Activated CD8-positive, alpha-beta T cell treated with anti-CD3 and anti-CD28 coated beads, Interleukin-2, amount 10 ng/mL, durations not matched to agents 7 days and 5 days (primary cell): ENCODE measurements at places on chromosomes 7 and 10. TPM values are rescaled to one million over a fixed set of nuclear protein-coding genes. Genes with fewer than 3 reads are reported as not detected.

- DNase-seq: no peak
- H3K27ac ChIP-seq: no peak overlapping the region
- H3K27me3 ChIP-seq: no peaks in the 10 kb centered on the region
- no peaks in the 10 kb centered on the region for H3K4me1 ChIP-seq
- H3K36me3 ChIP-seq: no peaks in the 10 kb centered on the region
Observed at GRCh38 chr10:33715303-33715975, 381.0 kb upstream of the NRP1 start.

The MARVELD1 gene
- total RNA-seq: 2.2 TPM

DNA sequence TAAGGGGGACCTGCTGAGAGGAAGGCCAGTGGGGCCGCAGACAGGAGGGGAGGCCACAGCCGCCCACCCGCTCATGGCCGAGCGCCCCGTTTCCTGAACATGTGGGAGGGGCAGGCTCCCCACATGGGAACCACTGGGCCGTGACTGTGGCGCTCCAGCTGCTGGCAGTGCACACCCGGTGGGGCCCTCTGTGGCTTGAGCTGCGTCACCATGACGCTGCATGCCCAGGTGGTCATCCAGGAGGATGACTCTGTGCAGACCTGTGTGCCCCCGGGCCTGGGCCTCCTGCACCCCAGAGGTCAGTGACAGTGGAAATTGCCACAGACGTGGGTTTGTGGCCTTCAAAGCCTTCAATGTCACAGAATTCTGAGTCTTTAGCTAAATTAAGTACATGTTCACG lies 85.1 kb downstream of the MGMT start:
- peaks cover 25% of the 10 kb centered on the region for H3K36me3 ChIP-seq
- H3K27me3 ChIP-seq: no peaks in the 10 kb centered on the region
- no peak overlapping the region for H3K27ac ChIP-seq
- no peak for DNase-seq
- no peaks in the 10 kb centered on the region for H3K4me1 ChIP-seq

DNA sequence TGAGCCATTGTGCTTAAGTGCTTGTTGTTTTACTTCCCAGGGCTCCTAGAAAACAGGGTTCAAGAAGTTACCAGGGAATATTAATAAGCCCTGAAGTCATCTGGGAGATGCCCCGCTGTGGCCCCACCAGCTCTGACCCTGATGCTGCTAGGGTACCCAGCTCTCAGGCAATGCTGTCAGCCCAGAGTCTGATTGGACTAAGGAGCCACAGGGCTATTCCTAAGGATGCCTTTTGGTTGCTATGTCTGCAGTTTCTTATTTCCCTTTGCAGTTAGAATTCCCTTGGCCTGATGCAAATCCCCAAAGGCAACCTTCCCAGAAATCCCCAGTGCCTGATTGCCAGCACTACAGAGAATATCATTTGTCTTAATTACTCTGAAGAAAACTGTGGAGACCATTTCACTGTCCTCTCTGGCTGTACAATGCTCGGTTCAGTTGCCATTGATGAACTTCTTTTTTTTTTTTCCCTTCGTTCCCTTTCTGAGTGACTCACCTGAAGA lies 236.7 kb upstream of the KMT2E start:
- H3K27me3 ChIP-seq: no peaks in the 10 kb centered on the region
- H3K4me3 ChIP-seq: no peak overlapping the region
- no peak overlapping the region for H3K27ac ChIP-seq
- DNase-seq: no peak
- no peaks in the 10 kb centered on the region for H3K36me3 ChIP-seq
- H3K4me1 ChIP-seq: no peaks in the 10 kb centered on the region

The CCDC172 gene
- total RNA-seq: not detected

DNA sequence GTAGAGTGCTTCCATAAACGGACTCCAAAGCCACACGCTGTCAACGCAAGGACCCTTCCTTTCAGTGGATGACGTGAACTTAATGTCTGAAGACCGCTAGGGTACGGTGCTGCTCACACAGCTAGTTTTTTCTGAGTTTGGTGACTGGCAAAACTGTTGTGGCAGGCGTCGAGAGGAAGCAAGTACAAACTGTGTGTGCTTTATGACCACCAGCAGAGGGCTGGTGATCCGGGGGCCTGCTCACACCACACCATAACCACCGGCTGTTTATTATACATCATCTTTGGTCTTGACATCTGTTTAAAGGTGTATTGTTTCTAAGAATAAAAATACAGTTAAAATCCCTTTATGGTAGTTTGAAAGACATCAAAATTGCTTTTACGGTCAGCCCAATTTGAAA lies 37.1 kb upstream of the ATP6V0A4 start:
- DNase-seq: no peak
- peaks cover 7% of the 10 kb centered on the region for H3K4me1 ChIP-seq
- no peaks in the 10 kb centered on the region for H3K36me3 ChIP-seq
- H3K4me3 ChIP-seq: no peak overlapping the region

- H3K27ac ChIP-seq: no peak overlapping the region
- peaks cover 17% of the 10 kb centered on the region for H3K27me3 ChIP-seq
- no peaks in the 10 kb centered on the region for H3K36me3 ChIP-seq
- H3K4me1 ChIP-seq: peaks cover 7% of the 10 kb centered on the region
Observed at GRCh38 chr10:59991661-59992060, 85.3 kb upstream of the CCDC6 start.

The DHTKD1 gene
- 20.1 TPM for total RNA-seq

DNA sequence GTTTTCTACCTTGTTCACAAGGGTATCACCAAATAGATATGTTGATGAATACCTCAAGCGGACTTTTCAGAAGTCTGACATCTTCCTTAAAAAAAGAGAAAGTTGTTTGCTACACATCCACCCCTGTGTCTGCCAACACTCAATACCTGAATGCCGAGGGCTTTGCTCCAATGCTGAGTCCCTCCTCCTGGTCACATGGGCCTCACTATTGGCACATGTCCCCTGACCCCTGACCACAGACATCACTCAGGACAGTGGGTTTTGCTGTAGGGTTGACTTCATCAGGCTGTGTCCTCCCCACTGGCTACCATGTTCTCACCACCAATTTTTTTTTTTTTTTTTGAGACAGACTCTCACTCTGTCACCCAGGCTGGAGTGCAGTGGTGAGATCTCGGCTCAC lies 76.4 kb downstream of the OSBPL3 start:
- peaks cover 48% of the 10 kb centered on the region for H3K4me1 ChIP-seq
- H3K36me3 ChIP-seq: peaks cover 26% of the 10 kb centered on the region
- no peak for DNase-seq
- H3K4me3 ChIP-seq: no peak overlapping the region

GRCh38 chr7:104986628-104987259 lies 27.3 kb upstream of the KMT2E start:
- H3K4me1 ChIP-seq: peaks cover 56% of the 10 kb centered on the region
- H3K27ac ChIP-seq: peak overlapping the region; percentile 64
- peaks cover 46% of the 10 kb centered on the region for H3K36me3 ChIP-seq

The HOXA9 gene
- not detected for total RNA-seq

DNA sequence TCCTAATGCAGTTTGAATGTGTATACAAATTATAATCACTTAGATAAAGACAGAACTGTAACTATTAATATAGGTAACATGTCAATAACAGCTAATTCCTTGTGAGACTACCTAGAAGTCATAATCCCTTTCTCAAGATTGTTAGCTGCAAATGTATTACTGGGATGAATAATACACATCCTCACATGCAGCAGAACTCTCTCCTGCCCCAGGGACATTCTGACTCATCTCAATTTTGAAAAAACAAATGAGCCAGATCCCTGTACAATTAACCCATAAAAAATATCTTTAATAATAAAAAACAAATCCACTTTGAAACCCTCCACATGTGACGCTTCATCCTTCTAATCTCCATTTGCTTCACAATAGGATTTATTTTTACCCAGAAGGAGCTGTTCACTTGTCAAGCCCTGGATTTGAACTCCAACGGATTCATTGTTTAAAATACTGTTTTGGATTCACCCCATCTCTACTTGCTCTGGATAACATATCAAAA lies 428.4 kb upstream of the TEX47 start:
- no peak overlapping the region for H3K27ac ChIP-seq
- H3K4me3 ChIP-seq: no peak overlapping the region
- no peaks in the 10 kb centered on the region for H3K4me1 ChIP-seq

GRCh38 chr7:83148776-83149175 lies 13.9 kb downstream of the PCLO start:
- H3K27me3 ChIP-seq: no peaks in the 10 kb centered on the region
- H3K27ac ChIP-seq: no peak overlapping the region
- no peaks in the 10 kb centered on the region for H3K4me1 ChIP-seq
- no peak overlapping the region for H3K4me3 ChIP-seq
- no peaks in the 10 kb centered on the region for H3K36me3 ChIP-seq

The GATA3 gene
- 44.9 TPM for total RNA-seq

The CLEC2L gene
- total RNA-seq: not detected

GRCh38 chr10:117476716-117477115 lies 65.8 kb upstream of the EMX2 start:
- H3K36me3 ChIP-seq: no peaks in the 10 kb centered on the region
- no peak overlapping the region for H3K4me3 ChIP-seq
- no peaks in the 10 kb centered on the region for H3K27me3 ChIP-seq
- DNase-seq: no peak

The LRRC4 gene
- 0.24 TPM for total RNA-seq

The BTBD16 gene
- total RNA-seq: not detected

- DNase-seq: no peak
- no peaks in the 10 kb centered on the region for H3K36me3 ChIP-seq
- H3K4me3 ChIP-seq: no peak overlapping the region
- H3K27me3 ChIP-seq: peaks cover 12% of the 10 kb centered on the region
- no peak overlapping the region for H3K27ac ChIP-seq
Observed at GRCh38 chr10:33010132-33011037, 52.4 kb upstream of the ITGB1 start.

DNA sequence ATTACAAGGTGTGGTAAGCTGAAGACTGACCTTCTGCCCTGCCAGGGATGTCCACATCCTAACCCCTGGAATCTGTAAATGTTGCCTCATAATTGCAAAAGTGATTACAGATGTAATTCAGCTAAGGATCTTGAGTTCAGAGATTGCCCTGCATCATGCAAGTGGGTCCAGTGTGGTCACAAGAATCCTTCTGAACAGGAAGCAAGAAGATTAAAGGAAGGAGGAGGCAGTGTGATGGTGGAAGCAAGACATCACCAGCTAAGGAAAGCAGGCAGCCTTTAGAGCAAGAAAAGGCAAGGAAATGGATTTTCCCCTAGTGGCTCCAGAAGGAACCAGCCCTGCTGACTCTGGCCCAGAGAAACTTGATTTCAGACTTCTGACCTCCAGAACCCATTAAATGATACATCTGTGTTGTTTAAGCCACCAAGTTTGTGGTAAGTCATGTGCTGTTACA lies 78.1 kb downstream of the USP6NL start:
- peaks cover 3% of the 10 kb centered on the region for H3K27me3 ChIP-seq
- no peaks in the 10 kb centered on the region for H3K36me3 ChIP-seq
- no peak for DNase-seq
- peaks cover 18% of the 10 kb centered on the region for H3K4me1 ChIP-seq

The LRRC18 gene
- not detected for total RNA-seq

DNA sequence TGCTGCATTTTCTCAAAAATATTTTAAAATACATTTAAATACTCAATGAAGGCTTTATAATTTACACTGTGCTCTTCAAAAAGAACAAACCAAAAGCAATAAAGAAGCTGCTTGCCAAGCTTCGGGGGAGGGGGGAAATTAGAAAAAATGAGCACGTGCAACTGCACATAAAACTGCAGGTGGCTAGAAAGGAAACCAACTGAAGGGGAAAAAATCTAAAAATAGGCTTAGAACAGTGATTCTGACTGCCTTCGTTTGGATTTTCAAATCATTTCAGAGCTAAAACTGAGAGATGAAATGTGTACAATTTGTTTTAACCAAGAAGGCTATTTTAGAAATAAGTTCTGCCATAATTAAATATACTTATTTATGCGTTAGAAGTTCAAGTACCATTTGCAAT lies 61.4 kb downstream of the ABI1 start:
- H3K4me1 ChIP-seq: peaks cover 17% of the 10 kb centered on the region
- no peak for DNase-seq
- H3K36me3 ChIP-seq: peaks cover 27% of the 10 kb centered on the region
- H3K27me3 ChIP-seq: no peaks in the 10 kb centered on the region
- H3K4me3 ChIP-seq: no peak overlapping the region
- no peak overlapping the region for H3K27ac ChIP-seq

The CEP41 gene
- total RNA-seq: 27.6 TPM

The ADAM22 gene
- total RNA-seq: 3.1 TPM

DNA sequence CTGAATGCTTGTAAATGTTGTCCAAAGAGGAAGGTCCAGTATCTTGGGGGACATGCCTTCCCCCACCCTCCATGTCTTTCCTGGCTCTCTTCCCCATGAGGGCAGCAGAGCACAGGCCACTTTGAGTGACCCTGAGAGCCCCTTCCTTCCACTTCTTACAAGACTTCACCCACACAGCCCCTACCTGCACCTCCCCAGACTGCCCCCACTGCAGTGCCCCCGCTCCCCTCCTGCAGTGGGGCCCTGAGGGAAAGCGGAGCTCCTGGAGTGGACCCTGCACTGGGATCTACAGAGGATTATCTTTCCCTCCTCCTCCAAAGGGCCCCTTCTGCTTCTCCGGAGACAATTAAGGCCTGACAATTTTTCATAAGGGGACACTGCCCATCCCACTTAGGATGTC lies 326.8 kb downstream of the TCERG1L start:
- no peaks in the 10 kb centered on the region for H3K4me1 ChIP-seq
- DNase-seq: no peak
- no peak overlapping the region for H3K4me3 ChIP-seq
- no peaks in the 10 kb centered on the region for H3K27me3 ChIP-seq
- H3K36me3 ChIP-seq: no peaks in the 10 kb centered on the region

The EMX2 gene
- total RNA-seq: not detected

GRCh38 chr10:78320506-78320905 lies 286.8 kb downstream of the RPS24 start:
- DNase-seq: no peak
- no peak overlapping the region for H3K4me3 ChIP-seq

- H3K27ac ChIP-seq: no peak overlapping the region
- H3K27me3 ChIP-seq: no peaks in the 10 kb centered on the region
- peaks cover 13% of the 10 kb centered on the region for H3K36me3 ChIP-seq
- H3K4me3 ChIP-seq: no peak overlapping the region
- H3K4me1 ChIP-seq: no peaks in the 10 kb centered on the region
Observed at GRCh38 chr7:776992-777727, 50.1 kb upstream of the PRKAR1B start.

DNA sequence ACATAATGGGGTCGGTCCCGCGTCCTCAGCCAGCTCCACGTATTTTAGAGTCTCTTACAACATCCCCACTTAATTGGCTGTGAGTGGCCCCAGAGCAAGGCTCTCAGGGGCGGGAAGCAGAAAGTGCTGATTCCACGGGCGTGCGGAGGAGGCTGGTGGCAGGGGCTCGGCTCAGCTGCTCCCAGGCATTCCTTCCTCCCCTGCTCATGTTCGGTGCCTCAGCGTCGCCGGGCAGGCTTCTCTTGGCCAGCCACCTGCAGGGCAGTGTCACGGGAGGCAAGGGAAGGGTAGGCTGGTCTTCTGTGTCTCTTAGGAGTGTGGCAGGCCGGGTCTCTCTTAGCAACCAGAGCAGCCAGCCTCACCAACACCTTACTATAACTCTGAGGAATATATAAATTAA lies 33.8 kb downstream of the IL15RA start:
- no peak overlapping the region for H3K27ac ChIP-seq
- no peak overlapping the region for H3K4me3 ChIP-seq
- no peak for DNase-seq
- H3K4me1 ChIP-seq: peaks cover 11% of the 10 kb centered on the region

The NANOS1 gene
- 0.13 TPM for total RNA-seq

The HHEX gene
- total RNA-seq: not detected

GRCh38 chr7:98217623-98218582 lies 6.7 kb downstream of the BHLHA15 start:
- no peaks in the 10 kb centered on the region for H3K27me3 ChIP-seq
- peaks cover 5% of the 10 kb centered on the region for H3K4me1 ChIP-seq
- no peak overlapping the region for H3K4me3 ChIP-seq
- peaks cover 10% of the 10 kb centered on the region for H3K36me3 ChIP-seq

GRCh38 chr7:32680259-32681173 lies 185.2 kb downstream of the AVL9 start:
- no peaks in the 10 kb centered on the region for H3K4me1 ChIP-seq
- no peaks in the 10 kb centered on the region for H3K36me3 ChIP-seq
- no peaks in the 10 kb centered on the region for H3K27me3 ChIP-seq
- H3K27ac ChIP-seq: no peak overlapping the region
- H3K4me3 ChIP-seq: no peak overlapping the region

The EPO gene
- not detected for total RNA-seq

The TMED4 gene
- total RNA-seq: 65.9 TPM
